Parietal lobe (tissue), 2 donors: ENCODE measurements at places on chromosomes 7 and 10. TPM values are rescaled to one million over a fixed set of nuclear protein-coding genes. Genes with fewer than 3 reads are reported as not detected.

DOCK4 gene
- 155 TPM for total RNA-seq

BPGM gene
- 22.8 TPM for total RNA-seq

HOXA9 gene
- total RNA-seq, result not detected

GRM3 gene
- 133 TPM for total RNA-seq

SPDYE5 gene
- total RNA-seq, result not detected

OPN1SW gene
- total RNA-seq, result not detected

CAPZA2 gene
- 190 TPM for total RNA-seq

ANXA8L1 gene
- not detected for total RNA-seq

RRP12 gene
- total RNA-seq, result 18.2 TPM
